ENCODE measurements at places on chromosomes 13 and 19.

DNA sequence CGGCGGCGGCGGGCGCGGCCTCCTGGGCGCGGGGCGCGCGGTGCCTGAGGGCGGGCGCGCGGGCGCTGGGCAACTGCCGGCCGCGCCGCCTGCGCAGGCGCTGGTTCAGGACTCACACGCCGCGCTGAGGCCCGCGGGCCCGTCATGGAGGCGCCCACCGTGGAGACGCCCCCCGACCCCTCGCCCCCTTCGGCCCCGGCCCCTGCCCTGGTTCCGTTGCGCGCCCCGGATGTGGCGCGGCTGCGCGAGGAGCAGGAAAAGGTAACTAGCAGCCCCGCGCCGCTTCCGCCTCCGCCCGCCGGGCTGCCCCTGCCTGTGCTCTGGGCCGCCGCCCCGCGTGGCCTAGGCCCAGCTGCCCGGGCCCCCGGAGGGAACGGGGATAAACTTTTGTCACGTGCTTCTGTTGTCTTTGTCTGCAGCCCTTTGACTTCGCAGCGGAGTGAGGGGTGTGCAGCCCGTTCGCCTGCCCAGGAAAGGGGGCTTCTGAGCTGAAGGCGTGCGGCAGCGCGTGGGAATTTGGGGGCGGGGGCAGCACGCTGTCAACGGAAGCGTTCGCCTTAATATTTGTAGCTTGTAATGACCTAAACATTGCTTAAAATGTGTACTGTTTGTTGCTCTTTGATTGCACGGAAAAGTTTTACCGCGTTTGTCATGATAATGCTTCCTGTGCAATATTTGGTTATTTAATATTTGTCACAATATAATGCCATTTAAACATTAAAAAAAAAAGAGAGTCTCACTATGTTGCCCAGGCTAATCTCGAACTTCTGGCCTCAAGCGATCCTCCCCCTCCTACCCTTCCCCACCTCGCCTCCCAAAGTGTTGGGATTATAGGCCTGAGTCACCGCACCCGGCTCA is 594 bp downstream of the URI1 start:
- DNase-seq: peak; percentile 82

DNA sequence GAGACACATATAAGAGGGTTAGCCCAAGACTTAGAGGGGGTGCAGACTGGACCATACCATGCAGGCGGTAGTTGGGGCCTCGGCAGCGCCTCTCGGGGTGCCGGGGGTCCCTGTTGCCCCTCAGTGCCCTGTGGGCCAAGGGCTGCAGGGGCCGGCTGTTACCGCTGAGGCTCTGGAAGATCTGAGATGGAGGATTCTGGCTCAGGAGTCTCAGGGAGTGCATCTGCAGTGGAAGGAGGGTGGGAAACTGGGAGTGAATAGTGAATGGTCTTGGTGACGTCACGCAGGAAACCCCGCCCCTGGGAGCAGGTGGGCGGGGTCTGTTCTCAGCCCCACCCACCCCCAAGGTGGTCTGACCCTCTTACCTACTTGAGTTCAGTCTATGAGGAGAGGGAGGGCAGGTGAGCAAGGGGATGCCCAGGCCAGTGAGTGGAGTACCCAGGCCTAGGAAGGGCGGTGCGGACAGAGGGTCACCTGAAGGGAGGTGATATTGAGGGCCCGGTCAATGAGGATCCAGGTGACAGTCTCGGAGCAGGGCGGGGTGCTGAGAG is 1.7 kb upstream of the DBP start:
- DNase-seq: no peak

- DNase-seq: peak; percentile 81
Observed at GRCh38 chr19:38977445-38978325, 2.1 kb upstream of the FBXO17 start.

DNA sequence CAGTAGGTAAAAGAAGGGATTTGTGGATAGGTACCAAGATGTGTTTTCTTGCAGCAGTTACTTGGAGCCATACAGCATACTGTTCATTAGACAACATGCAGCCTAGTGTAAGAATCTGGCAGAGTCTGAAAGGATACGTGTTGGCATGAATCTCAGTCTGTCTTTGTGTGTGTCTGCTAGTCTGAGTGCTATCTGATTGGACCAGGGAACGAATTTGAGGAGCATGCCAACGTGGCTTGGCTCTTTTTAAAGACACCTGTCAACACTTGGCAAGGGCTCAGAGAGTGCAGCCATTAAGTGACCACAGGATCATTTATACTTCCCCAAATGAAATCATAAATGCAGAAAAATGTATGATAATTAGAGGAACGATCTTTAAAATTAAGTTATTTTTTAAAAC is 27.6 kb upstream of the ATXN8OS start:
- DNase-seq: no peak

- no peak for DNase-seq
Observed at GRCh38 chr13:23443110-23443509, 9.6 kb upstream of the SACS start.

DNA sequence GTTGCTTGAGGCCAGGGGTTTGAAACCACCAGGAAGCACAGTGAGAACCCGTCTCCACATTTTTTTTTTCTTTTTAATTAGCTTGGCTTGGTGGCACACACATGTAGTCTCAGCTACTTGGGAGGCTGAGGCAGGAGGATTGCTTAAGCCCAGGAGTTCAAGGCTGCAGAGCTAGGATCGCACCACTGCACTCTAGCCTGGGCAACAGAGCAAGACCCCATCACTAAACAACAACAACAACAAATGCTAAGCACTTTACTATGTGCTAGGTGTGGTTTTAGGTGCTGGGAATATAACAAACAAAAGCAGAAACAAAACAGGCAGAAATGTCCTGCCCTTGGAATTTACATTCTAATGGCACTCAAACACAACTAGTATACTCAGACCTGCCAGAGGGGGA is 51.3 kb downstream of the RYR1 start:
- DNase-seq: no peak

DNA sequence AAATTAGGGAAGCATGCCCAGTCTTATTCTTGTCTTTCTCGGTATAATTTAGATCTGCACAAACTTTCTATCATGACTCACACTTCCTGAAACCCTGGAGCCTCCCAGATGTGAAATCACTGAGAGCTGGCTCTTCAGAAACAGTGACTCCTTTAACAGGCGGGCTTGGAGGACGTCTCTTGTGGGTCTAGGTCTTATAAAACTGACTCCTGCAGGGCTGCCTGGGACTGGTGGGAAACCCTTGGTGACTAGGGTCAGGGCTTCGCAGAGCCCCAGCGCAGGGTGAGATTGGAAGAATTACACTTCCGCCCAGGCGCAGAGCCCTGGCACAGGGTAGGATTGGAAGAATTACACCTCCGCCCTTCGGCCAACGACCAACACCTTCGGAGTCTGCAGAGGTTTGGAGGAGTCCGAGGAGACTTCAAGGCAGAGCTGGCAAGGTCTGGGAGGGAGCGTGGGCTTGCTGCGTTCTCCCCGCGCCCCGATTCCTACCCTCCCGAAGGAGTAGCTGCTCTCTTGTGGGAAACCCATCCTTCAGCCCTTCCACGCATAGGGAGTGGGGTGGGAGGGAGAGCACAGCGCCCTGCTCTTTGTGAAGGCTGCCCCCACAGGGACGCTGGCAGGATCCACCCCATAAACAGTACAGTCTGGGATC is 43.4 kb upstream of the MAP3K10 start:
- DNase-seq: peak; percentile 39

GRCh38 chr19:1929021-1929742 is 11.8 kb upstream of the CSNK1G2 start:
- DNase-seq: peak; percentile 87

- no peak for DNase-seq
Observed at GRCh38 chr13:40599747-40600146, 66.7 kb downstream of the FOXO1 start.

DNA sequence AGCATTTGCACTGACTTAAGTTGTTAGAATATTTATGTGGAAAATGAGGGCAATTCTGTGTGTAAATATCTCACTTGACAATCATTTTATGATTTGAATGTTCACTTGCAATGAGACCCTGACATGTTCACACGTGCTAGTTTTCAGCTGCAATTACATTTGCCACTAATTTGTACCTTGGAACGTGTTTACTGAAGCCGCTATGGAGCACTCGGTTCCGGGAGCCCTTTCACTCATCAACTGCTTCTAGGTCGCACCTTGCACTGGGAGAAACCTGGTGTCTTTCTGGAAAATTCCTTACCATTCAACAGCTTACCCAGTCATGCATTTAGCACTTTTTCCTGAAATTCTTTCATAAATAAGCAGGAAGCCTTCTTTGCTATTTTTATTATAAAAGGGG is 229.6 kb downstream of the ZIC5 start:
- no peak for DNase-seq

DNA sequence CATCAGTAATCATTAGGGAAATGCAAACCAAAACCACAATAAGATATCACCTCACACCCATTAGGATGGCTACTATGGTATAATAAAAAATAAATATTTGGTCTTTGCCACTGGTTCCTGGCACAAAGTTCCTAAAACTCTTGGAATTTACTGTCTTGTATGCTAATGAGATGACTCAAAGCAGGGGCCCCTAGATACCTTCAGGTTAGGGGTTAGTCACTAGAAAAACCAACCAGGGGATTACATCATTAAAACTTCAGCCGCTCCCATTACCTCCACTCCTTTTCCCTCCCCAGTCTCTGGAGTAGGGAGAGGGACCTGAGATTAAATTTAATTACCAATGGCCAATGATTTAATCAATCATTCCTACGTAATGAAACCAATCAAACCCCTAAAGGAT is 49.6 kb downstream of the THSD1 start:
- DNase-seq: no peak

DNA sequence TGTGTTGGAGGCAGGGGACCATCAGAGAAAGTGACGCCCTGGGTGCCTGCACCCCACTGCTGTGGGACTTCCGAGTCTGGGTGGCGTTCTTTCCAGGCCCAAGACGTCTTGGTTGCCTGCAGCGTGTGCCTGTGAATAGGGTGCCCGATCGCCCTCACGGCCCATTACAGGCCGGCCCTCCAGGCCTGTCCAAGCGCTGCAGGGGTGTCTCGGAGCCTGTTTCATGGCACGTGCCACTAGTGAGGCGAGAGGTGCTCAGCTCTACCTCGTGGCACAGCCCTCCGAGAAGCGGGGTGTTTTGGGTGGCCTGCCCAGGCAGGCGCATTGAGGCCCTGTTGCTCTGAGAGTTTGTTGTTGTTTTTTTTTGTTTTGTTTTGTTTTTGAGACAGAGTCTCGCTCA is 30.1 kb downstream of the DOT1L start:
- no peak for DNase-seq

GRCh38 chr13:30373727-30374126 is 48.6 kb upstream of the UBE2L5 start:
- DNase-seq: peak; percentile 57

DNA sequence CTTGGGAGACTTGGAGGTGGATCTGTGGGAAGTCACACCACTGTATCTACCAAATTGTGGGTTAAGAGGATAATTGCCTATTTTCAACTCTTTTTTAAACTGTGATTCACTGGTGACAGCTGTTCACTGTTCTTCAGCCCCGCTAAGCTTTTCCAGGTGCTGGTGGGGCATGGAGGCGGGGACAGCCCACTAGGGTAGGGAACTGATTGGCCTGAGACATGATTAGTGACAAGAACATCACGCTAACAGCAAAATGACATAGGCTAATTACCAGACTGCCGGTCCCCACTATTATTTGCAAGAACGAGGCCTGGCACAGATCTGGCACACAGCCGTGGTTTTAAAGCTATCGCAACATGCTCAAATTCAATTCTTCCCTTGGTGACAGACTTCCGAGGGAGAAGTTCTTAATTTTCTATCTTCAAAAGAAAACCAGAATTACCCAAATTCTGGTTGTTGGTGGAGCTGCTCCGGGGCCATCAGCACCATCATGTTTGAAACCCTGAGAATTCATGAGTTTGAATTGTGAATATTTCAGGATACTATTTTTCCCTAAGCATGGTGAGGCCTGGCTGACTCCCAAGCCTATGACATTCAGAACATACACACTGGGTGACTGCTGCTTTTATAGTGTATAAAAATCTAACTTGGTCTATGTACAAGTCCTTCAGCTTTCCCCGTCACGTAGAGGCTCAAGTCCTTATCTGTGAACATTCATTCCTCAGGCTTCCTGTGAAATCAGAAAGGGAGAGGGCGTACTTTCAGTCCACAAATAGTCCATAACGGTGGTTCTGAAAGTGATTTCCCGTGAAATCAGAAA is 17.9 kb downstream of the DOCK9 start:
- no peak for DNase-seq

- no peak for DNase-seq
Observed at GRCh38 chr19:2686360-2686759, 16.1 kb downstream of the GNG7 start.

Data from stimulated activated CD4-positive, alpha-beta T cell treated with anti-CD3 and anti-CD28 coated beads, Interleukin-15, amount 100 ng/mL, for 24 hours (primary cell).